ENCODE measurements at places on chromosomes 12 and 14.

GRCh38 chr12:57517187-57517586 lies 3.1 kb downstream of the DDIT3 start:
- no peak for DNase-seq

GRCh38 chr14:41805633-41806032 lies 199.0 kb downstream of the LRFN5 start:
- no peak for DNase-seq

- DNase-seq = no peak
Measured at GRCh38 chr12:112188130-112188830, 62.9 kb downstream of the TRAFD1 start.

GRCh38 chr14:29348504-29348903 lies 579.1 kb downstream of the PRKD1 start:
- DNase-seq = no peak

DNA sequence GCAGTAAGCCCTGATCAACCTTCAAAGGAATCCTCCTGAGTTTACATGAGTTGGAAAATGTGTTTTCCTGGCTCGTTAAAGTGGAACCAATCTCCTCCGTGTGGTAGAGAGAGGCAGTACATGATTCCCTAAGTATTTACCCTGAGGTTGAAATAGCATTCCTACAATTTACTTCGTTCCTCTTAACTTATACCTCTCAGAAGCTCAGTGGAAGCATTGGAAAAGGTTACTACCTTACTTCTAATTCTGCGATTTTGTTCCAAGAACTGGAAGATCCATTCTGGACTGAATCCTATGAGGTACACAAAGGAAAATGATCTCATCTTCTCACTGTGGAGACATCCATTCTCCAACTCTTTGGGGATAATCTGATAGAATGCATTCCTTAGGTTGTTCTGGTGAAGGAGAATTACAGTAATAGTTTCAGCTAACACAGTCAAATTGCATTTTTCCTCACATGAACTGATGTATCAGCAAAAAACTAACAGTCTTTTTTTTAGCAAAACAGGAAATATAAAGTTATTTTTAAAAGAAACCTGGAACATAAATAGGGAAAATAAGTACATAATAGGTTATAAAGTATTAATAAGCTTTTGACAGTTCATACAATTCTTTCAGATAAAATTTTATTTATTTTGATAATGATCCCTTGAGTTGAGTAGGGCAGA lies 475.6 kb downstream of the PDZRN4 start:
- no peak for DNase-seq

- DNase-seq = no peak
Measured at GRCh38 chr14:67949771-67950170, 130.2 kb downstream of the RAD51B start.

DNA sequence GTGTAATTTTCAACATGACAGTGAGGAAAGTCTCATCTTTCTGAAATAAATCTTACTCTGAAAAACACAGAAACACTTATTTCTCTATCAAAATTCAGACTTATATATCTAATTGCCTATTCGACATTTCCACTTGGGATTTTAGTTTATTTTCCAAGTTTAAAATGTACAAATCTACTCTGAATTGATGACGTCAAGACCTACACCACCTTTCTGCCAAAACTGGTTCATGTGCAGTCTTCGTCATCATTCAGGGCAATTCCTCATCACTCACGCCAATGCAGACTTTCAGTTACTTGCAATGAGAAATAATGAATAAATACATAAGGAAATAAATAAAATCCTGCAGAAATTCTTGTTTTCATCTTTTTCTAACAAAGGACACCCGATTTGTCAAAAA lies 843.8 kb downstream of the C12orf50 start:
- no peak for DNase-seq

DNA sequence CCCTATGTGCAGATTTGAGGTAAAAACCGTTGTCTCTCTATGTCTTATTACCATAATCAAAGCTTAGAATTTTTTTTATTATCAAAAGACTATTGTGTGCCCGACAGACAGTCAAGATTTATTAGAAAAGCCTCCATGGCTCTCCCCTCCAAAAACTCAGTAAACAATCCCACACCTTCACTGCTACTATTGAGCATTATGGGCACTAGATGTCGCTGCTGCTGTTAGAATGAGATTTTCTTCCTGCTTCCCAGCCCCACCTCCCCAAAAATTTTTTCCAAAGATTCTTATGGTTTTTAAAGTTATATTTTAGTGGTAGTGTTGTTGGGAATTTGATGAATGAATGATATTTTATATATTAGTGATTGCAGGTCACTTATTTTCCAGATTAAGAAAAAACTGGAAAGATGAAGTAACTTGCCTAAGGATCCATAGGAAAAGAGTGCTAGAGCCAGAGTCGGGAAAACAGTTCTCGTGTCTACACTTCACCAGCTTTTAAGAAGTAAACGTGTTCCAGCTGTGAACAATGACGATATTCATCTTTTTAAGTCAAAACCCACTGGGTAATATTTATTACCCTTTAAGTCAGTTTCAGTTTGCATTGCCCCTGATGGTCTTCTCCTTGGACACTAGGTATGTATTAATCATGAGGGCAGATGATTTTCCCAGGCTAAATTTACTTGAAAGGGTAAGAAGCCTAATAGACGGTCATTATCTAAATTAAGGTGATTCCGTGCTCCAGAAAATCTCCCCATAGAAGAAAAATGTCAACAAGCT lies 12.2 kb upstream of the FOXG1 start:
- DNase-seq = no peak

GRCh38 chr14:33061667-33062325 lies 123.1 kb downstream of the NPAS3 start:
- no peak for DNase-seq

GRCh38 chr14:33655421-33655820 lies 295.5 kb downstream of the EGLN3 start:
- no peak for DNase-seq

GRCh38 chr12:52252728-52253343 lies 19.8 kb downstream of the KRT7 start:
- no peak for DNase-seq

GRCh38 chr14:100401031-100401692 lies 78.0 kb downstream of the SLC25A47 start:
- DNase-seq = no peak

DNA sequence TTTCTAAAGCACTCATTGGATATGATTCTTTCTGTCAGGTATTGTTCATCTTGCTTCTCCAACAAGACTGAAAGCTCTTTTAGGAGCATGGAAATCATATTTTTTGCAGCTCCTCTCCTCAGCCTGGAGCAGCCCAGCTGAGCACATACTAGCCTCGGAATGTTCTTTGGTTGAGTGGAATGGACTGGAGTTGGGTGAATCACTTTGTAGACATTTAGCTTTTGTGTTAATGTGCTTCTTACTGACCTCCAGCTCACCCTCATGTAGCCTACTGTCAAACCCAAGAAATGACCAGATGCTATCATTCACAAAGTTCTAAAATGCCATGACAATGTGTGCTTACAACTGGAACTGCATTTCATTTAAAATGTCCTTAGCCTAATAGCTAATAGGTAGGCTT lies 161.1 kb downstream of the NUAK1 start:
- DNase-seq = no peak

- DNase-seq = no peak
Measured at GRCh38 chr12:2851931-2852330, 4.9 kb downstream of the TEX52 start.

DNA sequence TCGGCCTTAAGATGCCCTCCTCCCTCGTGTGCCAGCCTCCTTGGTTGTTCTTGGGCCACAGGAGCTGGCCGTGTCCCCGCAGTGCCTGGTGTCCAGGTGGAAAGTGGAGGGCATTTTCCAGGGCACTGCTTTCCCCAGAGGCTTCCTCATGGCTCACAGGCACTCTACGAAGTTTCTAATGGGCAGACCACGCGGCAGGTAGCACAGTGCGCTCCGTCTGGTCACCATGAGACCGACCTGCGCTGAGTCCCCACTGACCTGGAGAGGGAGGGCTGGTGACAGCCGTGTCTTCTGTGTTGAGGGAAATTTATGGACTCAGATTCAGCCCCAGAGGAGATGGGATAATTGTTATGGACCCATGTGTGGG lies 186.3 kb downstream of the ADGRD1 start:
- no peak for DNase-seq

- no peak for DNase-seq
Measured at GRCh38 chr14:103463851-103464250, 58.8 kb downstream of the CKB start.

DNA sequence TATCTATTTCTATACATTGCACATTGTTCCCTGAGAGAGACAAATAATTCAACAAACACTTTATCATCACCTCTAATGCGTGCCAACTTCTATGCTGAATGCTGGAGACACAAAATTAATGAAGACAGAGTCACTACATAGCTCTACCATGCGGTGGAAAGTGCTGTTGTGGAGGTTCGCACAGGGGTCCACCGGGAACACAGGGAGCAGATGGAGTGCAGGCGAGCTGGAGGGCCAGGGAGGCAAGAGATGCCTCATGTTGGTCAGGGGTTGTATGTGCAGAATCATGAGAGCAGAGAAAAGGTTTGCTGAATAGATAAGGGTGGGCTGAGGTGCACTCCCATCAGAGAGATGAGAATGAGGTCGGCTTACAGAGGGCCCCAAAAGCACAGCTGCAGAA lies 25.2 kb downstream of the FAM234B start:
- no peak for DNase-seq

DNA sequence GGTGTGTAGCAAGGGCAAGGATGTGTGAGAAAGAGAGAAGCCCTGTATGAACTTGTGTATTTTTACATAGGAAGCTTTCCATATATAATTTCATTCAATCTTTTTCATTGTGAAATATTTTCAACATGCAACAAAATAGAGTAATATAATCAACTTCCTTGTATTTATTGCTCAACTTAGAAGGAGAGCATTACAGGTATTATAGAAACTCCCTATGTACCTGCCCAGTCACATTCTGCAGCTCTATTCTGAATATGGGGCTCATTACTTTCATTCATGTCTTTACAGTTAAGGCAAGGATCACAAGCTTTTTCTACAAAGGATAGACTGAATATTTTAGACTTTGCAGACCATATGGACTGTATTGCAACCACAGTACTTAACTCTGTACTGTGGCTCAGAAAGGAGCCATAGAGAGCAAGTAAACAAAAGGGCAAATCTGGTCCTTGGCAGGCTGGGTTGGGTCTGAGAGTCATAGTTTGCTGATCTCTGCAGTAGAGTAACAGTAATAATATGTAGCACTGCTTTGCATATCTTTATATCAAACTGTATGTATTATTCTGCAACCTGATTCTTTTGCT lies 11.3 kb downstream of the NR1H4 start:
- no peak for DNase-seq

- no peak for DNase-seq
Measured at GRCh38 chr12:28824849-28825248, 324.2 kb upstream of the FAR2 start.

- DNase-seq = no peak
Measured at GRCh38 chr14:95026851-95027463, 130.4 kb downstream of the DICER1 start.

GRCh38 chr12:50102131-50102531 lies 1.7 kb upstream of the GPD1 start:
- DNase-seq = no peak

DNA sequence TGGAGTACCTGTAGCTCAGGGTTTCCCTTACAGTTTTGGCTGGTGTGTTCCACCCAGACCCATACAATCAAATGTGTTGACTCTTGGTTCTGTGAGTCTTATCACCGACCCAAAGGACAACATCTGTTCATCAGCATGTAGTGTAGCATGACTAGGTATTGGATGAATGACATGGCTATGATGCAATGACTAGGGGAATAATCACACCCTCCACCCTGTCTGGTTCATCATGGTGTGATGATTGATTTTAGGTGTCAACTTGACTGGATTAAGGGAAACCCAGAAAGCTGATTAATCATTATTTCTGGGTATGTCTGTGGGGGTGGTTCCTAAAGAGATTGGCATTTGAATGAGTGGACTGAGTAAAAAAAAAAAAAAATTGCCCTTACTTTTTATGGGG lies 311.3 kb downstream of the DPF3 start:
- no peak for DNase-seq

GRCh38 chr12:40559865-40560264 lies 132.4 kb upstream of the CNTN1 start:
- no peak for DNase-seq

GRCh38 chr12:14482886-14483285 lies 84.8 kb downstream of the PLBD1 start:
- DNase-seq = no peak

GRCh38 chr12:29309320-29309902 lies 71.6 kb downstream of the ERGIC2 start:
- no peak for DNase-seq

DNA sequence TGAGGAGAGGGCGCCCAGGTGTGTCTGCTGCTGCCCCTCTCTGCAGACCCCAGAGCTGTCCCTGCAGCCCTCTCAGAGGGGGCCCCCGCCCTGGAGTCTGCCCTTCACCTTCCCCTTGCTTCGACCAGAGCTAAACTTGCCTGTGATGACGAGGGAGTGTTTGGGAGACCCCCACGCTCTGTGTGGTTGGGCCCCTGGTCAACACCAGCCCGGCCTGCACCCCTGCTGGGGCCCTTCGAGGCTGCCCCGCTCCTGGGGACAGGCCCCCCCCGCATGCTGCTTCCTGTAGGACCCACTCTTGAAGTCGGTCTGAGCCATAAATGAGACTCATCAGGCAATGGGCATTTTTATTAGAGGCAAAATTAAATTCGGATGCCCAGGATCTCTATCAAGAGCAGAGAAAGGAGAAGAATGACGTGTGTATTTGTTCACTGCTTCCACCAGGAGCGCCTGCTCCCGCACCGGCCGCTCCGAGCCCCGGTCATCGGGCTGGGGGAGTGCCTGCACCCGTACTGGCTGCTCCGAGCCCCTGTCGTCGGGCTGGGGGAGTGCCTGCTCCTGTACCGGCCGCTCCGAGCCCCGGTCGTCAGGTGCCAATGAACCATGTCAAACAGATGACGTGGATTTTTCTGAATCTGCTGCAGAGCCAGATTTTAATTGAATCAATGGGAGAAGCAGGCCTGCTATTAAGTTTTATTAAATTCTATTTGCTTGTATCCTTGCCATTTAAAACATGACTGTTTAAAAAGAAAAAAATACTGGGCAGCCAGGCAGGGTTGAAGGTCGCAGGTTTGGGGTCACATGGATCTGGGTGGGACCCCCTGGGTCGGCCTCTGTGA lies 47.7 kb downstream of the NOC4L start:
- no peak for DNase-seq

DNA sequence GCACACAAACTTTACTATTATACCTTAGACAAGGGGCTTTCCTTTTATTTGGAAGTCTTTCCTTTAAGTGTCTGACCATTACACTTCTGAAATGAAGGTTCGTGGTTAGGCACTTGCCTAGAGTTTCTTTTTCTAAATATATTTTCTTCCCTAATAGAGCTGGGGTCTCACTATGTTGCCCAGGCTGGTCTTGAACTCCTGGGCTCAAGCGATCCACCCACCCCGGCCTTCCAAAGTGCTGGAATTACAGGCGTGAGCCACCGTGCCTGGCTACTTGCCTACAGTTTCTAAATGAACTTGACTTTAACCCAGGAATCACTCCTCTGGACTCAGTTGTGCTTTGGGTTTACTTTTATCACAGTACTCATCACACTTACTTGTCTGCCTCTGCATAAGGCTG lies 57.6 kb downstream of the PEBP1 start:
- DNase-seq = no peak

DNA sequence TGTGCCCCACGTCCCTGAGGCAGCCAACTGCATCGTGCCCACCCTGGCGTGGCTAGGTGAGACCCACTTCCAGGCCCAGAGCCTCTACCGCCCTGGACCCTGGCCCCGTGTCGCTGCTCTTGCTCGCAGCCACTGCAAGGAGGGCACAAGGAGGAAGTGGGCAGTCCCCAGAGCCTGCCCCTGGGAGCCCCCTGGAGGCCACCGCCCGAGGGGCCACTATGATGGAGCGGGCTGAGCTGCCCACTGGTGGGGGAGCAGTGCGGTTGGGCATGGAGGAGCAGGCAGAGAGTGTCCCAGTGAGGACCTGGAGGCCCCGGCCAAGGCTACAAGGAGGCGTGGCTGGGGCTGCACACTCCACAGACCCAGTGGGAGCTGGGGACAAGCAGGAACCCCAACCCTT lies 323.6 kb downstream of the PCNX1 start:
- no peak for DNase-seq
